ELF-1 (cell line): ENCODE measurements at places on chromosomes 2 and 18.

DNA sequence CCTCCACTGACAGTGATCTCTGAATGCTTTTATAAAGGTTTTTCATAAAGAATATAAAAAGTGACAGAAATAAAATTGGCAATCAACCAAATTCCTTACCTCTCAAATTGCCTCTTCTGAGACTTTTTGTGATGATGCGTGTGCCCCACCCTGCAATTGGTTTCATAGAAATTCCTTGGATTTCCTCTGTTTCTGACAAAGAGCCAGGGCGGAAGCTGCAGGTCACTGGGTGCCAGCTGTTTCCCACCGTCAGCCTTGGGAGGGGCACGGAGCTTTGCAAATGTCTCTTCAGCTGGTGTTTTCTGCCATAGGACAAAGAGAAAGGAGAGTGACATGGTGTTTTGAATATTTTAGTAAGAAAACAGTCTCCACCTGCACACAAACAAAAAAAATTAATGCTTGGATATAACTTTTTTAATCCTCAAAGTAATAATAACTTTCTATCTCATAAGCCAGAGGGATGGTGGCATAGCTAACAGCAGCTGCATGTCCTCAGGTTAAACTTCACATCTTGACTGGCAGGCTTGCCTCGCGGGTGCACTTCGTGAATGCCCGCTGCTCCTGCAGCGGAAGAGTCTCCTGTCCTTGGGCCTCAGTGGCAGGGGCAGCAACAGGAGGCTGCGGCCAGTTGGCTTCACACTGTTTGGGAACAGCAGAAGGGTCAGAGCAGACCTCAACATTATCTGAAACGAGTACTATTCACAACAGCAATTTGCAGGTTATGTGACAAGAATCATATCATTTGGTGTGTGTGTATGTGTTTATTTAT, 24.7 kb downstream of the AGAP1 start:
- DNase-seq, result no peak

DNA sequence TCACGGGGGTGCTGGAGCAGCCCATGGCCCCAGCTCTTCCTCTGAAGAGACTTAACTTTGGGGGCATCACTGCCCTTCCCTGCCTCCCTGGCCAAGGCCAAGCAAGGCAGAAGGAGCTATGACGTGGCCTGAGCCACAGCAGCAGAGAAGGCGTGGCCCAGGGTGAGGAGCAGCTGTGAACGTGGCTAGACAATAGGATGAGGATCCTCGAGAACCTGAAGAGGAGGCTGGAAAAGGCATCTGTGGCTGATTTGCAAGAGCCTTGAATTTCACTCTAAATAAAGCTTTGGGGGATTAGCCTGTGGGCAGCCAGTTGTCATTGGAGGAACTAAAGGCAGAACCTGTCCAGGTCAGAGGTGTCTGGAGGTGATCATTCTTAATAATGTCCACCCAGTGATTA, 652.9 kb upstream of the ID2 start:
- no peak for DNase-seq

- no peak for DNase-seq
Observed at GRCh38 chr18:44143072-44143471, 537.6 kb upstream of the SETBP1 start.

DNA sequence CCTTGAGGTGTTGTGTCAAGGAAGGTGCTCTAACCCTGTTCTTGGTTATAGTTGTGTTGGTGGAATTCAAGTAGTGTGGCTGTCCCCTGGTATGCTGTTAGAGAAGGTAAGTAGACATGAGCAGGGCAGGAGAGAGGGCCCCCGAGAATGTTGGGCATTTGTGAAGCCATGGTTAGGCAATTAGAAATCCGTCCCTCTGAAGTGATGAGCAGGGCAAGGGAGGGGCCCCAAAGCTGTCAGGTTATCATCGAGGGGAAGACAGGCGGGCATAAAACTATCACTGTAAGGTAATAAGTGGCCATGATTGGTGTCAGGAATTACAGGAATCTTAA, 5.2 kb downstream of the XRCC5 start:
- DNase-seq, result no peak

- DNase-seq, result no peak
Observed at GRCh38 chr2:42725657-42726056, 38.3 kb downstream of the OXER1 start.

DNA sequence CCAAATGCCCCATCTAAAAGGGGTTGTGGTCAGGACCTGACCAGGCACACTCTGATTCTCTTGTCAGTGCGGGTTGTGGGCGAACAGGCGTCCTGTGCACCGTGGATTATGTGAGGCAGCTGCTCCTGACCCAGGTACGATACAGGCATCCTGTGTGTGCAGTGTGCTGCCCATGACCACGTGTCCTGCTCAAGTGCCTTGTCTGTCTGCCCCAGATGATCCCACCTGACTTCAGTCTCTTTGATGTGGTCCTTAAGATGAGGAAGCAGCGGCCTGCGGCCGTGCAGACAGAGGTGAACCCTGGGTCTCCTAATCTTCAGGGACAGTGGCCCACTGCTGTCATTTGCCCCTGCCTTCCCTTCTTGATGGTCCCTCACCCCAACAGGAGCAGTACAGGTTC, 14.6 kb downstream of the PTPN18 start:
- no peak for DNase-seq

DNA sequence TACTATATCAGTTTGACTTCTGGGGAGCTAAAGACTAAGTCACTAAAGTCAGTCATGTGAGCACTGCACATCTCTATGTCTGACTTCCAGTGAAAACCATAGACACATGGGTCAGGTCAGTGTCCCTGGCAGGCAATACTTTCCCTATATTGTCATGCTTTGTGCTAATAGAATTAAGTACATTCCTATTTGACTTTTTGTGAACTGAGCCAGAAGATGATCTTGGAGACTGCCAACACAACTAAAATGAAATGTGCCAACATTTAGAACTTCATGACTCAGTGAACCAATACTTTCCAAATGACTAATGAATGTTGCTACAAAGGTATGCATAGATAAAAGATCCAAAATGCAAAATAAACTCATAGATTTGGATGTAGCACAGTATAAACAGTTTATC, 820.8 kb upstream of the FAM98A start:
- no peak for DNase-seq

- DNase-seq, result no peak
Observed at GRCh38 chr2:225662101-225662500, 262.6 kb downstream of the NYAP2 start.

DNA sequence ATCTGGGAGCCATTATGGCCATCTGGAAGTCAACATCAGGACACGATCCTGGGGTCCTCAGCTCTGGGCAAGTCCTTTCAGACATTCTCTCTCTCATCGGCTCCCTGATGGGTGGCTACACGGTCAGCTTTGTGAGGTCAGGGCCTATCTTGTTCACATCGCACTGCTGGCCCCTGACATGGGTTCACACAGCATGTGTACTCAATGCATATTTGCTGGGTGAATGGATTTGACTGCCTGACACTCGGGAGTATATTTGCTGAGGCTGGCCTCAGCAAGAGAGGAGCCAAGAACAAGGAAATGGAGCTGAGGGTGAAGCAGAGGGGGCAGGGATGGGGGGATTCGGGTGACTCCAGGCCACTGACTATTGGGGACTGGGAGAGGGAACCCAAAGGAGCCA, 50.5 kb downstream of the SLC4A5 start:
- no peak for DNase-seq

DNA sequence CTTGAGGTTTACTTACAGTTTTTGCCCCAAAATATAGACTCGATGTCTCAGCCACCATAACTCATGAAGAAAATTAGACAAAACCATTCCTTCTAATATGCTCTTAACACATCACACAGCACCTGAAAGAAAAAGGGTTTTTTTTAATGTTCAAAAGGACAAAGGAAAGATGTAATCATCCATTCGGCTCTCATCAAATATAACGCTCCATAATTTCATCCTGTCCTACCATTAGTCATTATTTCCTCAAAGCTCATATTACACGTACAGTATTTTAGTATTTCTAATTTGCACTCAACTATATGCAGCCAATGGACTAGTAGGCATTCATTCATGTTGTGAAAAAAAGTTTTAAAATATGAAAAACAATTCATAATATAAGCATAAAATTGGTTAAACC, 24.8 kb downstream of the ESCO1 start:
- no peak for DNase-seq

- DNase-seq, result no peak
Observed at GRCh38 chr2:3557639-3558204, 411 bp downstream of the RNASEH1 start.

- no peak for DNase-seq
Observed at GRCh38 chr2:25293958-25294562, 47.7 kb downstream of the DNMT3A start.

GRCh38 chr2:237629188-237629534, 1.8 kb downstream of the LRRFIP1 start:
- DNase-seq, result no peak

DNA sequence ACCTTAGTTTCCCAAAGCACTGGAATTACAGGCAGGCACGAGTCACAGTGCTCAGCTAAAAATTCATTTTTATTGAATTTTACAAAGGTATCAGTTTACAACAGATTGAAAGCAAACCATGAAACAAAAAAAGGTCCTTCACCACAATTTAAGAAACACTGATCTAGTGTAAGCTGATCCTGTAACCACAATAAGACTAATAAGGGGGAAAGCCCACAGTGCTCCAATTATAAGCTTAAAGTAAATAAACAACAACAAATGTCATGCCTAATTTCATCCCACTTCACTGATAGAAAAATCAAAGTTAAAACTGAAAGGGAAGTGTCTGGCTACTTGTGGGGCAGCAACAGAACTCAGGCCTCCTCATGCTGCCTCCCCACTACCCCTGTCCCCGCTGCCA, 49.2 kb downstream of the ICA1L start:
- DNase-seq, result no peak

DNA sequence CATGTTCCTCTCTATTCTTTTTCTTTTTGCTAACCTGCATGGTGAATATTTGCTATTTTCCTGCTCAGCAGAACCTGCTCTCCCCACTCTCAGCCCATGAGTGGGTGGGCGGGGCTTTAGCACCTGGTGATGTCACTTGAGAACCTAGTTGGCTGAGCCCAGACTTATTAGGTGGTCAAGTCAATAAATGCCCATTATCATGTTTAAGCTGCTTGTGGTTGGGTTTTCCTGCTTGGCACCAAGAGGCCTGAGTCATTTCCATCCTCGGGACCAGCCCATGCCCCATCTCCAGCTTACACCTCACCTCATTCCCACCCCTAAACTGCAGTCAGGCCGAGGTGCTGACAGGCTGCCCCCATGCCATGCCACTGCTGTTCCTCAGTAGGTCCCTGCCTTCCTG, 226.6 kb downstream of the ANKRD30B start:
- DNase-seq, result no peak

DNA sequence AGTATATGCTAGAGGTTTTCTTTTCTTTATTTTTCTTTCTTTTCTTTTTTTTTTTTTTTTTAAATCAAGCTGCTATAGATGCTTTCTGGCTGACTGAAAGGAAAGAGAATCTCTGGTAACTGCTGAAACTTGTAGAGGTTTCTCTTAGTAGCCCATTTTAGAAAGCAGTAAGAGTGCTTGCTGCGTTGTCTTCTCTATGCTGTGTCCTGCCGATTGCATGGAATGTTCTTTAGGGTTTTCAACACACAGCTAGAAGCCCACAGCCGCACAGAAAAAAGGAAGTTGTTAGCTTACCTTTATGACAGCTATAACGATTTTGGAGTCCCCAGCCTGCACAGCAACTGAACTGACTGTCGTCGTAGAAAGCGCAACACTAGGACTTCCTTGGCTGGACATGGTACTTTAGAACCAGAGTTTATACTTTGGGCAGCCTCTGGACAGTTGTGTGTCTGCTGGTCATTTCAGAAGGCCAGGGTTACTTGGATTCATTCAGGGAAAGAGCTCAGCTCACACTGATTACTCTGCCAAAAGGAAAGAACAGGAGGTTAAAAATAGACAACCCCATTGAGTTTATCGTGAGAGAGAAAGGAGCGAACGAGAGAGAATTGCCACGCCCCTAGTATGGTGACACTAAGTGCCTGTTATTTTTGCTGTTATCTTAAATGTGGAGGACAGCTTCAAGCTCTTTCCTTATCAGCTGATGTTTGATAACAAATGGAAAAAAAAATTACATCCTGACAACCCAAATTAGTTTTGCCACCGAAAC, at the start of gene CCDC141:
CCDC141 (minus strand) TSS at position 592 of the 766 bp plus-strand sequence; CDS start at position 396, 196 bp downstream.
- DNase-seq, result no peak

- DNase-seq, result peak; percentile 90
Observed at GRCh38 chr2:219002395-219003266, 9.4 kb upstream of the CRYBA2 start.

DNA sequence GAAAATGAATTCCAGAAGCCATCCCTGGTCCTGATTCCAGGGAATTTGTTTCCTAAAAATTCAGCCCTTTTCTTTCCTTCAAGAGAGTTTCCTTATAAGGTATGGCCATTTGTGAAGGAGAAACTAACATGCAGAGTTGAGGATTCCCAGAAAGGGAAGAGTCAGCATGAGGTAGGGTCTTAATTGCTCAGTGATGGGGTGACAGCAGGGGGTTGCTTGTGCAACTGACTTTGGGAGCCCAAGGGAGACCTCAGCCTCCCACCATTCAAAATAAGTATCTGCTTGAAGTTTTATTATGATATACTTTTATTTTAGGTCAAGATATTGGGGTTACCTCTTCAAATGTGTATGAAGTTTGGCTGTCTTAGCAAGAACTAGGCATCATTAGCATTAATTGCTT, 74.9 kb upstream of the CELF4 start:
- DNase-seq, result no peak

- peak; percentile 5 for DNase-seq
Observed at GRCh38 chr2:199524689-199525574, 67.2 kb upstream of the SATB2 start.

DNA sequence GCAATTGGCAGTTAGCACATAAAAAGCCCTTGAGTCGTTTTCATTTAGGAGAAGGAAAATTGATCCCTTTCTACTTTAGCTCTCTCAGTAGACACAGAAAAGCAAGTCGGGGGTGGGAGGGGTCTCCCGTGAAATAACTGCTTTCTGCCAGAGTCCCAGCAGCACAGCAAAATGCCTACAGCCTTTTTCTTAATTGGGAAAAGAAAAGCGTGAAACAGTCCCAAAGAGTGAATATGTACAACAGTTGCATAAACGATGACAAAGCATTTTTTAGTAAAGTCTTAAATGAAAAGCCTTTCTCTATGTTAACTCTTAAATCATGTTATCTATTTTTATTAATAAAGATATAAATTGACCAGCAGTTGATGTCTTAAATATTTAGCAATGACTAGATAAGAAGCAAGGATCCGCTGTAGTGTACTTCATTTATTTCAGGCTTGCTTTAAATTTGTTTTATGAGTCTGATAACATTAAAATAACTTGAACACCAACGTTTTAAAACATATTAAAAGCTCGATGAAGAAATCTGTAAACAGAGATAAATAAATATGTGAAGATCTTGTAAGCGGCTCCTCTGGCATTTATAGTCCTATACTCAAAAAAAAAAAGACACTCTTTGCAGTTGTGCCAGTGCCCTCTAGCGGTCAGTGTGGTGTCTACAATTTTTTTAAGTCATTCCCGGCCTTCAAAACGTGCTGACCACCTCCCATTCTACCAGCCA, 42.3 kb upstream of the ATIC start:
- DNase-seq, result peak; percentile 79

- DNase-seq, result peak; percentile 68
Observed at GRCh38 chr2:11985817-11986566, 239.6 kb downstream of the LPIN1 start.

DNA sequence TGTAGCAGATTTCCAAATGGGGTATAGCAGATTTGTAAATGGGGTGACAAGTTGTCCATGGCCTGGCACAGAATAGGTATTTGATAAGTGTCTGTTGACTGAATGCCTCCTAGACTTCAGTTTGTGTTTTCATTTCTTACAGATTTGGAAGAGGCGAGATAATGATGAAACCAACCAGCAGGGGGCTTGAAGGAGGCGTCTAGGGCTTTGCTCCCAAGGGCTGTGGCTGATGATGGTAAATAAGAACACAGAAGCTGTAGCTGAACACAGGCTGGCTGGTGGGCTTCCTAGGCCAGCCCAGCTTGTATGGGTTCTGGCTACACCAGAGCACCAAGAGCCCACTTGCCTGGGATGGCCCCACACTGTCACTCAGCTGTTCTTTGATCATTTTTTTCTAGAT, 19.4 kb downstream of the SFTPB start:
- peak; percentile 30 for DNase-seq
